ENCODE measurements at places on chromosomes 1 and 21.

GRCh38 chr21:45306832-45307571 is 19.3 kb upstream of the POFUT2 start:
- no peak for DNase-seq

GRCh38 chr1:10539411-10540043 is 64.8 kb downstream of the PEX14 start:
- no peak for DNase-seq

GRCh38 chr21:32427958-32428623 is 15.6 kb downstream of the EVA1C start:
- no peak for DNase-seq

GRCh38 chr1:93694039-93694438 is 12.4 kb upstream of the BCAR3 start:
- DNase-seq, result no peak

- DNase-seq, result no peak
These were observed 64.2 kb downstream of the FAM163A start for GRCh38 chr1:179807291-179807690.

- DNase-seq, result no peak
These were observed 49.4 kb downstream of the ILDR2 start for GRCh38 chr1:166925810-166926478.

GRCh38 chr1:39650431-39650830 is 11.0 kb upstream of the HEYL start:
- DNase-seq, result no peak

DNA sequence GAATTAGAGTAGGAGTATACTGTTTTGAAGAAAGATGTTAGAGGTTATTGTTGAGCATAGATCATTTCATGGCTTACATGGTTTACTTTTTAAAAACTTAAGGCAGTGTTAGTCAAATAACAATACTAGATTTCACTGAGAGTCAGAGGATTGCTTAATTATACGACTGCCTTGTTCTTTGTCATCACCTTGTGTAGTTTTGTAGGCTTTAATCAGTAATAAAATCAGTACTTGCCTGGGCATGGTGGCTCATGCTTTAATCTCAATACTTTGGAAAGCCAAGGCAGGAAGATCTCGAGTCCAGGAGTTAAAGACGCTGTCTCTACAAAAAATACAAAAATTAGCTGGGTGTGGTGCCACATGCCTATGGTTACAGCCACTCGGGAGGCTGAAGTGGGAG is 41.3 kb upstream of the GPR52 start:
- no peak for DNase-seq

DNA sequence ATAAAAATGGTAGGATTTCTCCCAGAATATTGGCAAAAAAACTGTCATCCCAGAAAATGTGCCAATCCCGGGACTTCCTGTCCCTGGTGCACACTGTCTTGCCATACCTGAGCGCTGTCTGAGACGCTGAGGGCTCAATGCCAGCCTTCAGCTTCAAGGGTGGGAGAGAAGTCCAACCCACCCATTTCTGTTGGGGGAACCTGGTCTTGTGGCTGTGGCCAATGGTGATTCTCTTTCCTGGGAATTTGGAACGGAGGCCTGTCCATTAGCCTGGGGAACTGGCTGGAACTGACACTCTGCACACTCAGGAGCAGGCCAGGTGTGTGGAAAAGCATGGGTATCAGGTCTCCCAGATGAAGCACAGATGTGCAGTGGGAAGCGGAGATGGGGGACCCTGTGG is 6.7 kb downstream of the MTHFR start:
- DNase-seq, result no peak

DNA sequence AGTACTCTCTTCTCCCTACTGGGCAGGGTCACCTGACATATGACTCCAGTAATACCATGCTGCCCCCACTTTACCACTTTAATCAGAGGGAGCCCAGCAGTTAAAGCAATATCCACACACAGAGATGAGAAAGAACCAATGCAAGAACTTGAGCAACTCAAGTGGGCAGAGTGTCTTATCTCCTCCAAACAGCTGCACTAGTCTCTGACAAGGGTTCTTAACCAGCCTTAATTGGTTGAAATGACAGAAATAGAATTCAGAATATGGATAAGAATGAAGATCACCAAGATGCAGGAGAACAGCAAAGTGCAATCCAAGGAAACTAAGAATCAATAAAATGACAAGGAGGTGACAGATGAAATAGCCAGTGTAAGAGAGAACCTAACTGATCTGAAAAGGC is 91.0 kb downstream of the KCNT2 start:
- no peak for DNase-seq

DNA sequence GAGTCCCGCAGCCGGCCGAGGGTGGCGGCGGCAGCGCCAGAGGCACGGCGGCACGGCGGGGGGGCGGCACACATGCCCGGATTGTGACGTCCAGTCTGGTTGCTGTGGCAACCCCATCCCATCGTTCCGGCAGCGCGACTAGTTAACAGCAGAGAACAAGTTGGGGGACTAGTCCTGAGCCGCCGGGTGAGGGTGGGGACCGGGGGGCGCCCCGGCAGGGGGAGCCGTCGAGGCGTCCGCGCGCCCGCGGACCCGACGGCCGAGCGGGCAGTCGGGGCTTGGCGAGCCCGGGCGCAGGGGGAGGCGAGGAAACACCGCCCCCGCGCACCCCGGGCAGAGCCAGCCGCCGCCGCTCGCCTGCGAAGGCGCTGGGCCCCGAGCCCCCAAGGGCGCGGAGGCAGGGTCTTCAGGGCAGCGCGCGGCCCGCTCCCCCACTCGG is at the start of gene CHD5:
TSS of gene CHD5 (minus strand) at position 54 of the 439 bp plus-strand sequence. CDS start 298 bp downstream, outside the sequence.
- DNase-seq, result no peak

DNA sequence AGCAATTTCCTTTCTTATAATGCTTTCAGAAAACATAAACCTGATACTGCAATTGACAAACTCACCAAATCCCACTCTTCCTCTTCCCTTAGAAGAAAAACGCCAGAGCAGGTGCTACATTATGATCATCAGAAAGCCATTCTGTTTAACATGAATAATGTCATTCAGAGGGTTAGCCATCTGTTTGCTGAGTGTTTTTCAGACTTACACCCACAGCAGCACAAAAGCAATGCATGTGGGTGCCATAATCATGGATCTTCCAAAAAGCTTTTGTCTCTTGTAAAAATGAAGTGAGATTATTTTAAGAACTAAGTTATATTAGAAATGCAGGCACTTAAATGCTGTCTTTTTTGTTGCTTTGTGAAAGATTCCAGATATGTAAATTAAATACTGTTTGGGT is 204.6 kb upstream of the TMPRSS15 start:
- DNase-seq, result no peak

GRCh38 chr1:230301822-230302221 is 124.3 kb downstream of the PGBD5 start:
- no peak for DNase-seq

- DNase-seq, result no peak
These were observed 226.2 kb downstream of the AJAP1 start for GRCh38 chr1:4880626-4881025.

GRCh38 chr21:32281531-32281930 is 2.7 kb upstream of the MIS18A start:
- no peak for DNase-seq

GRCh38 chr21:36403713-36404112 is 18.5 kb downstream of the CHAF1B start:
- DNase-seq, result no peak

DNA sequence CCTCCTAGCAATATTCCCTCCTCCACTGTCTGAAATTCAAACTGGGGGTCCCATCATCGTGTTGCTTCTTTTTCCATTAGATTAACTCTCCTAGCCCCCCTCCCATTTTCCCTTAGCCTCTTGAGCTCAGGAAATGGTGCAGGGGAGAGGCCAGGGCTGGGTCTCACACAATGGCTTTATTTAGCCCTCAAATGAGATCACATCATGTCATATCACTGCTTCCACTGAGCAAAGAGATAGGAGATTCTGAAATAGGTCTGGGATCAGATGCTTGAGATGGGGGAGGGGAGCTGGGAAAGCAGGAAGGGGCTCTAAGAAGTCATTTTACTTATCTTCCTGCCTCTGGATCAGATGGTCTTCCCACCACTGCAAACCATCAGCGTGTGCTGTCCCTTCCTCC is 17.8 kb upstream of the ARHGEF2 start:
- DNase-seq, result no peak

DNA sequence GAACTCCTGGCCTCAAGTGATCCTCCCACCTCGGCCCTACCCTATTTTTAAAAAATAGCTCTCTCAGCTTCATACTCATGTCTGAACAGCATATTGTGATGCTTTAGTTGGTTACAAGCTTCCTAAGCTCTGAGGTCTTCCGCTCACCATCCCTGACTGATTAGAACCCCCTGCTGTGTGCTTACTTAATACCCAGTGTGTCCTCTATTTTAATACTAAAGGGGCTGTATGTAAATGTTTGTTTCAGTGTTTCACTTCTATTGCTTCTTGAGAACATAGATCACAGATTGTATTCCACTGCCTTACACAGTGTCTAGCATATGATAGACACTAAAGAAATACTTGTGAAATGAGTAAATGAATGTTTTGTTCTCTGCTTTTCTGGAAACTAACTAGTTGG is 29.8 kb downstream of the ZYG11B start:
- no peak for DNase-seq

GRCh38 chr1:21935393-21935804 is 1.7 kb downstream of the HSPG2 start:
- DNase-seq, result no peak

GRCh38 chr1:211737115-211738035 is 62.0 kb upstream of the NEK2 start:
- no peak for DNase-seq

- no peak for DNase-seq
These were observed 45.6 kb downstream of the XCL2 start for GRCh38 chr1:168498159-168498631.

- peak; percentile 23 for DNase-seq
These were observed 9.3 kb upstream of the CACYBP start for GRCh38 chr1:174990382-174990999.

- no peak for DNase-seq
These were observed 629 bp downstream of the CTNNBIP1 start for GRCh38 chr1:9909234-9910046.

- DNase-seq, result no peak
These were observed 5.3 kb upstream of the ADARB1 start for GRCh38 chr21:45069085-45069484.

GRCh38 chr1:165189011-165189410 is 167.5 kb downstream of the LMX1A start:
- DNase-seq, result no peak

GRCh38 chr1:61531716-61532115 is 193.2 kb downstream of the TM2D1 start:
- no peak for DNase-seq

DNA sequence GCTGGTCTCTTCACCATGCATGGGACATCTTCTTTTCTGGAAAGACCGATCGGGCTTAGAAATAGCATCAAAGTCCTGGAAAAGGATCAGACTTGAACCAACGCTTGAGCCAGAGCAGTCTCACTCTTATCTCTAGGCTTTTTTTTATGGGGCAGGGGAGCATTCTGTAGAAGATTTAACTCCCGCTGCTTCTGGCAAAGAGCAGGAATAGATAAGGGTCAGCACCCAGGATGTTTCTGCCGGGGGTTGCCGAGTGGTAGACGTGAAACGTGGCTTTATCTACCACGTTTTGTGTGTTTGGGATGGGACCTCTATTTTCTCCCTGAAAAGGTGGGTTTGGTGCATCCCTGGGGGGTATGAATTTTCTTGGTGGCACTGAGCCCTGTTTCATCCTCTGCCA is 18.8 kb downstream of the SPSB1 start:
- no peak for DNase-seq

DNA sequence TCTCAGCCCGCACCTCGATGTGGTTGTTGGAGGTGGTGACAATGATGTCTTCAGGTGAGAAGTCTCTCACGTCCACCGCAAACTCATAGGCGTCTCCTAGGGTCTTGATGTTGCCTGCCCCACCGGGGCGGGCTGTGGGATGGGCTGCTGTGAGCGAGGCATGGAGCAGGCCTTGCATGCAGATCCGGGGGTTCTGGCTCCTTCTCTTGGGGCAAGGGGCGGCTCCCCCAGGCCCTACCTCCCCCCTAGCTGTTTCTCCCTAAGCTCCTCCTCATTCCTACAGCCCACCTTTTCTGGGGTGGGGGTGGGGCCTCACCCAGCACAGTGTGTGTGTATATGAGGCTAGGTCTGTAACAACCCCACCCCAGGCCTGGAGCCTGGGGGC is 775 bp downstream of the HSPB7 start:
- no peak for DNase-seq

- DNase-seq, result no peak
These were observed 463.3 kb upstream of the BRINP3 start for GRCh38 chr1:190940951-190941350.

DNA sequence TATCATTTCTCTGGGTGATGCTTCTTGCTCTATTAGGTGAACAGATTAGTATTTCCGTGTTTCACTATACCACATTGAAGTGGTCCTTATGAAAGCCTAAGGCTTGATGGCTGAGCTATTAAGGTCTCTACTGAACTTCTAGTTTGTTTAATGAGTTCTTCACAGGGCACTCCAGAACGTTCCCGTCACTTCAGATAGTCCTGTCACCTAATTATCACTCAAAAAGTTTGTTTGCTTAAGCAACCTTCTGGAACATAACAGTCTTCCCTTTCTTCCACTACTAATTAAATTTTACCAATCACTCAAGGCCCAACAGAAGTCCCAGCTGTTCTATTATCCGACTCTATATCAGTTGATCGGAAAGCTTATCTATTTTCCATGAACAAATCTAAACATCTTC is 104.6 kb upstream of the ZC3H11B start:
- no peak for DNase-seq

DNA sequence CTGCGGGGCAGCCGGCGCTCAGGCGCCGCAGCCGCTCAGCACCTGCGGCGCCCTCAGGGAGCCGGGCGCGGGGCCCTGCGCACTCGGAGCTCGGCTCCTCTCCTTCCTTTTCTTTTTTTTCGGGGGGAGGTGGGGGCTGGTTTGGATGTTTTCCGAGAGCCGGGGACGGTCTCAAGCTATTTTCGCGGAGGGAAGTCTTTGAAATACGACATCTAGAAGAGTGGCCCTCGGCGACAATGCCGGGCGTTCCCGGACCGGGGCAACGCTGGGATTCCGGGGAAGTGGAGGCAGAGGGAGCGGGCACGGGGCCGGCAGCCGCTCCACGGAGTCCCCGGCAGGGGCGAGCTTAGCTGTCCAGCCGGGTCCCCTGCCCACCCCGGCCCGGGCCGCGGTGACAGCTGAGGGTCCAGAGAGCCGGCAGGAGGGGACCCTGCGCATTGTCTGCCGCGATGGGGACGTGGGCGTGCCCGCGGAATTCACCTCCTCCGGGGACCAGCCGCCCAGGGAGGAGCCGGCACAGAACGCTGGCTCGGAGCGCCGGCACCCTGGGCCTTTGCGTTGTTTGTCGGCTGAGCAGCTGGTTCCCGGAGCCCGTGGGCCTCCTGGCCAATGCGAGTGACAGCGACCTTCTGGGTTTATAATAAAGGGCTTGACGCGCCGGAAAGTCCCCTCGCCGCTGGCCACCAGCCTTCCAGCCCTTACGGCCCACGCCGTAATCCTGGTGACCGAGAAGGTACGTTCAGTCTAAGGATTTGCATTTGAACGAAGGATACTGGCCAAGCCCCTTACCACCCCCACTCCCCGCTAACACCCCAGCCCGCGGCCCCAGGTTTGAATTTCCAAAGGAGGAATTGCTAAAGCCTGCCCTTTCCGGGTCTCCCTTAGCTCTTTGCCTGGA is 582 bp downstream of the SLC37A1 start:
- DNase-seq, result peak; percentile 76

All from GM13977 (cell line).